ENCODE measurements at places on chromosomes 13 and 19.

DNA sequence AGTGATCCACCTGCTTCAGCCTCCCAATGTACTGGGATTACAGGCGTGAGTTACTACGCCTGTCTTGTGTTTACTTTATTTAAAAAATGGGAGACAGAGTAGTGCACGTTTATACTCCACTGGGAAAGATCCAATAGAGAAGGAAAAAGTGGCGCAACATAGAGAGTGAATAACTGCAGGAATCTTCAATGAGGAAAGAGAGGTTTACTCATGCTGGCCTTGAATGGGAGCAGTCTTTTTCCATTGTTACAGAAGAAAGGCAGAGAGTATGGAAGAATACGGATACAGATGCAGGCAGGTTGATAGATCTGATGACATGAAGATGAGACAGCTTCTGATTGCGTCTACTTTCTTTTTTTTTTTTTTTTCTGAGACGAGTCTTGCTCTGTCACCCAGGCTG, 4.6 kb upstream of the WDFY2 start:
- DNase-seq = no peak

GRCh38 chr13:87003265-87003664, 667.9 kb upstream of the SLITRK5 start:
- DNase-seq = no peak

- DNase-seq = no peak
Observed at GRCh38 chr19:47860602-47861297, 1.7 kb downstream of the TPRX2 start.

DNA sequence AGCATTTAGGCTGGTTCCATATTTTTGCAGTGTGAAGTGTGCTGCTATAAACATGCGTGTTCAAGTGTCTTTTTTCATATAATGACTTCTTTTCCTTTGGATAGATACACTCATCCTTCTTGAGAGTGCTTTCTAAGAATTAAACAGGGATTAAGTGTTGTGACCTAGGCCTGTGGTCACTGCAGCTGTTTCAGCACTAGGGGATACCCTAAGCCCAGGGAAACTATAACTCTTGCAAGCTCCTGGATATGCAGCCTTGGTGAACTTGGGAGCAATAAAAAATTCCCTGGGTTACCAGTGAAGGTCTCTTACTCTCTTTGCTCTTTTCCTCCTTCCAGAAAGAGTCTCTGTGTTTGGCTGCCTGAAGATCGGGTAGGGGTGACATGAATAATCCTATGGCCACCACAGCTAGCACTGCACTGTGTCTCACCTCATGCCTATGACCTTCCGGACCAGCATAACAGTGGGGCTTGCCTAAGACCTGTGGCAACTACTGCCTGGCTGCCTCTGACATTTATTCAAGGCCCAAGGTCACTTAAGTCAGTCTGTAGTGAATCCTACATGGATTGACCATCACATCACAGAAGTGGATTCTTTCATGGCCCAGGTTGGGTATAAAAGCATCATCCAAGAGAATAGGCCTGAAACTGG, 799.7 kb downstream of the DACH1 start:
- DNase-seq = no peak

- DNase-seq = no peak
Observed at GRCh38 chr19:40933025-40933424, 51.0 kb upstream of the CYP2A7 start.

DNA sequence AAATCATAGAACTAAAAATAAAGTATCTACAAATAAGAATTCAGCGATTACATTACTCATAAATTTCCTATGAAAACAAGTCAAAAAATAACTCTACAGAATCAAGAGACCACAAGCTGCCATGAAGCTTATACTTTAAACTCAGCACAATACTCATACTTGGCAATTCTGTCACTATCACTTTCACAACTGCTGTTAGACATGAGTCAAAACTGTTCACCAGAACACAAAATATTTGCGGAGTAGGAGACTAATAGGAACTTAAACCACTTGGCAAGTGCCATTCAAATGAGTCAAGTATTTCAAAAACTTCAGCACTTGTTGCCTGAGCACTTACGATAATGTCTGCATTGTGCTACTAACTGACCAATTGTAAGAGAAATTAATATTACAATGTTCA, 387.8 kb upstream of the GPC6 start:
- DNase-seq = no peak

GRCh38 chr19:41193430-41194156, 574 bp downstream of the CYP2S1 start:
- no peak for DNase-seq

- DNase-seq = no peak
Observed at GRCh38 chr13:94020833-94021232, 458.6 kb downstream of the DCT start.

DNA sequence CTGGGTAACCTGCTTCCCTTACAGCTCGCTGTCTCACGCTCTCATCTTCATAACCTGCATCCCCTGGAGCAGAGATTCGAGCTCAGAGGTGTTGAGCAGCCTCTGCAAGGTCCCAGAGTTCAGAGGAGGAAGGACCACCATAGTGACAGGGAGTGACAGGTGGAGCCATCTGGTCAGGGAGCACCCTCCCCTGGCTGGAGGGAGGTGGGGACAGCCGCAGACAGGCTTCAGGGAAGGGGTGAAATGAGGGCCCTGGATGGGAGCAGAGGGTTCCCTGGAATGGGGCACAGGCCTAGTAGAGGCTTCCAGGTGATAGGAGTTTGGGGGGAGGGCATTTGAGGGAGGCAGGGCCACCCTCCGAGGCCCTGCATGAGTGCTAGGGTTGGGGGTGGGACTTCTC, 82.1 kb downstream of the ZNF429 start:
- DNase-seq = no peak

GRCh38 chr13:112843392-112844111, 125.5 kb upstream of the MCF2L start:
- no peak for DNase-seq

DNA sequence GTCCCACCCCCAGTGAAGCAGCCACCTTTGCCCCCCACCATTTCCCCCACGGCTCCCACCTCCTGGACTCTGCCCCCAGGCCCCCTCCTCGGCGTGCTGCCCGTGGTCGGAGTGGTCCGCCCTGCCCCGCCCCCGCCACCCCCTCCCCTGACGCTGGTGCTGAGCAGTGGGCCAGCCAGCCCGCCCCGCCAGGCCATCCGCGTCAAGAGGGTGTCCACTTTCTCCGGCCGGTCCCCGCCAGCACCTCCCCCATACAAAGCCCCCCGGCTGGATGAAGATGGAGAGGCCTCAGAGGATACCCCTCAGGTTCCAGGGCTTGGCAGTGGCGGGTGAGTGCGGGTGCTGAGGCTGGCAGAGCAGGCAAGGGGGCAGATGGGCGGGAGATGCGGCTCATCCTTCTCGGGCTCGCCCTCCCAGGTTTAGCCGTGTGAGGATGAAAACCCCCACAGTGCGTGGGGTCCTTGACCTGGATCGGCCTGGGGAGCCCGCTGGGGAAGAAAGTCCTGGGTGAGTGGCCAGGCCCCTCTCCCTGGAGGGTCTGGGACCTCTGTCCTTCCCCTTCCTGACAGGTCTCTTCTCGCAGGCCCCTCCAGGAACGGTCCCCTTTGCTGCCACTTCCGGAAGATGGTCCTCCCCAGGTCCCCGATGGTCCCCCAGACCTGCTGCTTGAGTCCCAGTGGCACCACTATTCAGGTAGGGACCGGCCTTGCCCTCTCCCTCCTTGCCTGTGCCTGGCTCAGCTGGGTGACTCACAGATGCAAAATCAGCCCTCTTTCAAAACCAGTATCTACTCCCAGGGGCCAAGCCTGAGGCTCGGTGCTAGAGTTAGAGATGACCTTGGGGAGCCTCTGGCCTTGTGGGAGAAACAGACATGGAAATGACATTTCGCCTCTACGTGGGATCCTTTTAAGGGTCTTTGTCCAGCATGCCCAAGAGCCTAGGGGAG, 8.8 kb downstream of the IGFLR1 start:
- DNase-seq = no peak

GRCh38 chr19:50573741-50574461, 5.7 kb upstream of the LRRC4B start:
- no peak for DNase-seq

DNA sequence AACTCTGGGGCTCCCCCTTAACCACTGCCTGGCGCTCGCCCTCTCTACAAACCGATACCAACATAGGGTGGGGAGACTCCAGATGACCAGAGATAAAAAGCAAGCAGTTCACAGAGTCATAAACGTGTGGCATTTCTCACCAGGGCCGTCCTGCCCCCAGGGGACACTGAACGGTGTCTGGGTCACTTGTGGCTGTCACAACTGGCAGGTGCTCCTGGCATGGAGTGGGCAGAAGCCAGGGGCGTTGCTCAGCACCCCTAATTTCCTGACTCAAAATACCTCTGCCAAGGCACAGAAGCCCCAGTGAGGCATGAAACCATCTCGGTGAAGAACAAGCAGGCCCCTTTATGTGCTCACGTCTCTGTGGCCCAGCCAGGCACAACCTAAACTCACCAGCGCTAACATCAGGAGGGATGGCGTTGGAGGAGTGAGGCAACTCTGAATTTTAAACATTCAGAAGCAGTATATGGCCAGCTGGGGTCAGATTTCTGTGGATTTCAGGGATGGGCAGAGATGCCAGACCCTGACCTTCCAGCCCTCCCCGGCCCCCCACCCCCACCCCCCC, 1.8 kb downstream of the PIP5K1C start:
- DNase-seq = no peak

DNA sequence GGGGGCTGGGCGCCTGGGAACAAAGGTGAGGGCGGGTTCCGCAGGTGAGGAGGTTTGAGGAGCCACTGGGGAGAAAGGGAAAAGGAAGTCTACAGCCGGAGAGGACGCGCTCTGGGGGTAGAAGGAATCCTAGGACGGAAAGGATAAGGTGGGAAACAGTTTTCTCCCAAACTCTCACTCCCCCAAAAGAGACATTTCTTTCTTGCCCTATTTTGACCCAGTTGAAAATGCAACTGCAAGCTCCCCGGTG, 651 bp upstream of the POLR1D start:
- DNase-seq = no peak

DNA sequence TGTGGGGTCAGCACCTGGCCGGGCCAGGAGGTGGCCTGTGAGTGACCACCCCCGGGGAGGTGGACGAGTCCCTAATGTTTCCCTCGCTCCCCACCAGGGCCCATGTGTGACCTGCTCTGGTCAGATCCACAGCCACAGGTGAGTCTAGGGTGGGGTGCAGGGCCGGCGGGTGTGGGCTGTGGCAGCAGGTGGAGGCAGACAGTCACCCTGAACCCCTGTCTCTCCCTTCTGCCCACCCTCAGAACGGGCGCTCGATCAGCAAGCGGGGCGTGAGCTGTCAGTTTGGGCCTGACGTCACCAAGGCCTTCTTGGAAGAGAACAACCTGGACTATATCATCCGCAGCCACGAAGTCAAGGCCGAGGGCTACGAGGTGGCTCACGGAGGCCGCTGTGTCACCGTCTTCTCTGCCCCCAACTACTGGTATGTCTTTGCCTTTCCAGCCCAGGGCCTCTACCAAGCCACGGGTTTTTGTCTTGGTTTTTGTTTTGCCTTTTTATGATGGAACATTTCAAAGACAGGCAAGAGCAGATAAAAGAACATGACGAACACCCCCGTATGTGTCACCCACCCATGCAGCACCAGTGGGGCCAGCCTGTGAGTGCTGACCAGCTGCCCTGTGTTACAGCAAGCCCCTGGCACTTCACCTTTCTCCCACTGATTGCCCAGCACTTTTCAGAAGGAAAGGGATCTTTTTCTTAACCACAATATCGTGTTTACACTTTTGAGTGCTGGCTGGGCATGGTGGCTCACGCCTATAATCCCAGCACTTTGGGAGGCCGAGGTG, 24.9 kb downstream of the CCDC8 start:
- DNase-seq = no peak

GRCh38 chr13:110346661-110347067, 39.6 kb downstream of the COL4A2 start:
- no peak for DNase-seq

GRCh38 chr13:43243711-43244110, 220.3 kb downstream of the DNAJC15 start:
- no peak for DNase-seq

GRCh38 chr13:44373601-44374347, at the start of gene SERP2:
SERP2 (plus strand) TSS chr13:44373824; CDS start chr13:44374026, 202 bp downstream.
- DNase-seq = no peak

- DNase-seq = no peak
Observed at GRCh38 chr13:42152495-42152894, 104.0 kb downstream of the DGKH start.

- no peak for DNase-seq
Observed at GRCh38 chr19:46607448-46607841, 6.3 kb downstream of the CALM3 start.

DNA sequence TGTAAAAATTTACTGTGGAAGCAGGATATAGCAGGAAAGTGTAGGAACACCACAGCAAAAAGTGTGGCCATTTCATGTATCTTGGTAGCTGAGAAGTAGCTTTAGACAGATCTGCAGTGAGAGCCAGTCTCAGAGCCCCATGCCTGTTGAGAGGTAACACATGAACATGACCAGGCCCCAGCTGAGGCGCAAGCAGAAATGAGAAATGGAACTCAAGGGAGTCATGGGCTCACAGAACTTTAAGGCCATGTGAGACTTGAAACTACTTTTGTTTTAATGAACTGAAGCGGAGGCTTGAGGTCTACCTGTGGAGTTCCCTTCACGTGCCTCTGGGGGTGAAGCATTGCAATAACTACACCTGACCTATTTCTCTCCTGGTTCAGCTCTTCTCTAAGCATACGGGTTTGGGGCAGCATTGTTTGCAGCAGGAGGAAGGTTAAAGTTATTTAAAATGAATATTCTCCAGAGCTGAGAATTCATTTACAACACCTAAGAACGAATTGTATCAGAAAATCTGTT, 3.3 kb downstream of the MYO16 start:
- DNase-seq = no peak

- no peak for DNase-seq
Observed at GRCh38 chr13:41931337-41931736, 29.6 kb downstream of the VWA8 start.

DNA sequence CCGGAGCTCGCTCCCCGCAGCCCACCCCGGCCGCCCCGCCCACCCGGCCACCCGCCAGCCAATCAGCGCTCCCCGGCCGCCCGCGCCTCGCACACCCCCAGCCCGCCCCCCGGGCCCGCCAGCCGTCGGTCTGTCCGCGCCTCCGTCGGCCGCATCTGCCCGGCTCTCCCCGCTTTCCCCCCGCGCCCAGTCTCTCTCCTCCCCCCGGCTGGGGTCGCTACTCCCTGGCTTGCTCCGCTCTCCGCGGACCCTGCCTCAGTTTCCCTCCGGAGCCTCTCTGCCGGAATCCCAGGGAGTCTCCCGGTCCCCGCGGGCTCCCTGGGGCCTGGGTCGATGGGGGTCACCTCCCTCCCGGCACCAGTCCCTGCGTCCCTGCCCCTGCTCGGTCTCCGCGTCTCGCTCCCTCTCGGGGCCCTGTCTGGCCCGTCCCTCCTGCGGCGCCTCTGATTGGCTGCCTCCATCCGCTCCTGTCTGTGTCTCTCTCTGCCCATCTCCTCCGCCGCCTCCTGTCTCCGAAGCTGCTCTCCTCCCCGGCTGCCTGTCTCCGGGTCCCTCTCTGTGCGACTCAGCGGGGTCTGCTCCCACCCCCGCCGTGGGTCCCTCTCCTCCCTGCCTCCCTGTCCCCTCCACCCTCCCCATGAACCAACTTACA, 484 bp downstream of the IL11 start:
- DNase-seq = no peak

- no peak for DNase-seq
Observed at GRCh38 chr13:36979361-36980050, 19.6 kb downstream of the ALG5 start.

GRCh38 chr13:103883164-103883563, 816.9 kb upstream of the SLC10A2 start:
- DNase-seq = no peak
